ENCODE measurements at places on chromosomes 4 and X. TPM values are rescaled to one million over a fixed set of nuclear protein-coding genes. Genes with fewer than 3 reads are reported as not detected.
A peak's percentile ranks its signal among the peaks of the same experiment; 100 is the strongest.

GRCh38 chrX:38870361-38870895, 69.2 kb downstream of the MID1IP1 start:
- DNase-seq = no peak

DNA sequence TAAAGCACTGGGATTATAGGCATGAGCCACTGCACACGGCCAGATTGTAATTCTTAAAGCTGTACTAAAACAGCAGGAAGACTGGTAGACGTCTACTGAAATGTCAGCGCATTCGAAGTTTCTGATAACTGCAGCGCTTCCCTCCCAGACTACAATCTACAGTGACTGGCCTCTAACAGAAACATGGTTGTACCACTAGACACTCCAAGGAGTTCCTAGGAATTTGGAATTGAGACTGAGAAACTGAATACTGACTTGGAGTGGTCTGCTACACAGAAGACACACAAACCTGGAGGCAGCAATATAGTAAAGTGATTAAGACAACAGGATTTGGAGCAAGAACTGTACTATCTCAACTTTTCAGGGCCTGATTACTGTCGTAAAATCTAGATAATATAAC, 937 bp downstream of the HELQ start:
- no peak for DNase-seq

DNA sequence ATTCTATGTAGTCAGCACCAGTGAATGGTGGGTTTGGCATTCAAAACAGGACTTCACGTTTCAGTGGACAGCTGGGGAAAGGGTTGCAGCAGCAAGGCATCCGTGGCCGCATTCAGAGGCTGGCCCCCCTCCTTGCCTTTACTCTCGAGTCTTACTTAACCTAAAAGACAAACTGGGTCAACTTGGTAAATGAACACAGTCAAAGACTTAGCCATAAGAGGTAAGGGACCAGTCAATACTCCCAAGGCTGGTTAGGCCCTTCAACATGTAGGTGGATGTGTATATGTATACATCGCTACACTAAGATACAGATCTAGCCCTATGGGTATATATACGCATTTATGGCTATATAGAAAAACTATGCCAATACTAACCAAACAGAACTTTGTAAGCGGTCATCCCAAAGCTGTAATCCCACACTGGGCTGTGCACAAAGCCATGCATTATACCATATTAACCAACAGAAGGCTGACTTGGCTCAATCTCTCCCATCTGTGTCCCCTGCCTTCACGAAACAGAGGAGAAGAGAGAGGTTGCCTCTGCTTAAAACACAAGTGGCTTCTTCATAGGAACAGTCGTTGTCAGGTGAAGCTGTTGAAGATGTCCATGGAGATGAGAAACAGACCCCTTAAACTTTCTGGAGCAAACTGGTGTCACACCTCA, 61.9 kb downstream of the TSC22D3 start:
- DNase-seq = peak; percentile 39

DNA sequence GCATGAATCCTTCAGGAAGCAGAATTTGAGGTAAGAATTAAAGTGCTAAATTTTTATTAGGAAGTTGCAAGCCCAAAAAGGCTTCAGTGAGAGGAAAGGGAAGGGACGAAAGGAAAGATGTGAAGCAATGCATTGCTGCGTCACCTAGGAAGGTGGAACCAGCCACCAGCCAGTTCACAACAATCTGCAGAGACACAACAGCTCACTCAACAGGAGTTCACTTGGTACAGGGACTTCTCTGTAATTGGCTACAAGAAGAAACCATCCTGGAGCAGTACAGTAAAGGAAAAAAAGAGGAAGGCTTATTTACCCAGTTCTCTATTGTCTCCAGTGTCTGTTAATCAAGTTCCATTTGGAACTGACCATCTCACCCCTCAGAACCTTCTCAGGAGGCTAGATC, 157.6 kb downstream of the HNRNPD start:
- DNase-seq = no peak

The PLXNB3 gene
- total RNA-seq = 10.2 TPM

- no peak for DNase-seq
These were observed 240.5 kb downstream of the STIM2 start for GRCh38 chr4:27101126-27101525.

The CENPU gene
- 3.0 TPM for total RNA-seq

- DNase-seq = no peak
These were observed 125.0 kb upstream of the GRPR start for GRCh38 chrX:15998350-15998749.

GRCh38 chr4:5890063-5890727, 2.7 kb downstream of the CRMP1 start:
- no peak for DNase-seq

The ABCG2 gene
- total RNA-seq = 1.7 TPM
